ENCODE measurements at places on chromosomes 11 and 22. TPM values are rescaled to one million over a fixed set of nuclear protein-coding genes. Genes with fewer than 3 reads are reported as not detected.

Gene TRIM49
- not detected for total RNA-seq

GRCh38 chr11:118921929-118922744 lies 3.6 kb downstream of the BCL9L start:
- no peak for DNase-seq

Gene C11orf52
- total RNA-seq = 16.2 TPM

Gene HOATZ
- total RNA-seq = not detected

DNA sequence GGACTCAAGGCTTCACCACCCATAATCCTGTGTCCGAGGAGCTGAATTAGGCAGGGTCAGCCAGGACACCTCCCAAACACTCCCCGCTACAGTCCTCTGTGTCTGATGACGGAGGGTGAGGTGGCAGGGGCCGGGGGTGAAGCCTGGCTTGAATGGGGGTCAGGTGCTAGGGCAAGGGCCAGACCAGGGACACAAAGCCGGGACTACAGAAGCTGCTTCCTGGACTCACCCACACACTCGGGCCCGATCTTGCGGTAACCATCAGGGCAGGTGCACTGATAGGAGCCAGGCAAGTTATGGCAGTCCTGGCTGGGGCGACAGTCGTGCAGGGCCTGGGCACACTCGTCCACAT lies 2.3 kb downstream of the EFEMP2 start:
- no peak for DNase-seq

DNA sequence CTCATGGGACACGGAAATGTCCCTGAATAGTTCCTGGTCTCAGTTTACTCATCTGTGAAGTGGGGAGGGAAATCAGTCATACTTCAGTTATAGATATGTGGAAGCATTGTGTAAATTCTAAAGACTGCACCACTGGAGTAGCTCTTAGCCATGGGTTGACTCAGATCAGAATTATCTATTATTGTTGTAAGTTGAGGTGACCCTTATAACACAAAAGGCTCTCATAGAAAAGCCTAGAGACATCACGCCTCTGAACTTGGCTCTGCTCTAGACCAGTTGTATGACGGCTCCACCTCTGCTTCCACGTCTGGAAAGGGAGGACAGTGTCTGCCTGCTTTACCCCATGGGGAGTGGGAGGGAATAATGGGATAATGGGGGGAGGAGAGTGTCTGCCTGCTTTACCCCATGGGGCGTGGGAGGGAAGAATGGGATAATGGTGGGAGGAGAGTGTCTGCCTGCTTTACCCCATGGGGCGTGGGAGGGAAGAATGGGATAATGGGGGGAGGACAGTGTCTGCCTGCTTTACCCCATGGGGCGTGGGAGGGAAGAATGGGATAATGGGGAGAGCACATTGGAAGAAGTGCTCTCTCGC lies 98.2 kb downstream of the AMOTL1 start:
- no peak for DNase-seq

DNA sequence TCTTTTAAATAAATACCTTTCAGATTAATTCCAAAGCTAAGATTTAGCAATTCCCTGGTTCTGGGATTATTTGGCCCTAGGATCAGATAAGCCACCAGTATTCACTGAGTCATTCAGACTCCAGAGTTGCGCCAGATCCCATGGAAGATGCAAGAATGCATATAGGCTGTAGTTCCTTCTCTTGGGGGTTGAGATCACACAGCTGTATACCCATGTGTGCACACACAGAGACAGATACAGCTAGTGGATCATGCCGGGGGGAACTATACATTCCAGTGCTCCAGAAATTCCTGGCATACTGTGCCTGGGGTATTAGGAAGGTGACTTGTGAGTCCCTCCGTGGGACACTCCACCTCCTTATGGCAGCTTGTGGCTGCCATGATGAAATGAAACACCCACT lies 75.4 kb downstream of the ZBTB16 start:
- no peak for DNase-seq

- DNase-seq = no peak
These were observed 3.9 kb upstream of the LMO2 start for GRCh38 chr11:33895752-33896137.
